T-helper 22 cell (primary cell): ENCODE measurements at places on chromosomes 6 and 20.

GRCh38 chr6:106113256-106113959 is 27.3 kb downstream of the PRDM1 start:
- DNase-seq = no peak

DNA sequence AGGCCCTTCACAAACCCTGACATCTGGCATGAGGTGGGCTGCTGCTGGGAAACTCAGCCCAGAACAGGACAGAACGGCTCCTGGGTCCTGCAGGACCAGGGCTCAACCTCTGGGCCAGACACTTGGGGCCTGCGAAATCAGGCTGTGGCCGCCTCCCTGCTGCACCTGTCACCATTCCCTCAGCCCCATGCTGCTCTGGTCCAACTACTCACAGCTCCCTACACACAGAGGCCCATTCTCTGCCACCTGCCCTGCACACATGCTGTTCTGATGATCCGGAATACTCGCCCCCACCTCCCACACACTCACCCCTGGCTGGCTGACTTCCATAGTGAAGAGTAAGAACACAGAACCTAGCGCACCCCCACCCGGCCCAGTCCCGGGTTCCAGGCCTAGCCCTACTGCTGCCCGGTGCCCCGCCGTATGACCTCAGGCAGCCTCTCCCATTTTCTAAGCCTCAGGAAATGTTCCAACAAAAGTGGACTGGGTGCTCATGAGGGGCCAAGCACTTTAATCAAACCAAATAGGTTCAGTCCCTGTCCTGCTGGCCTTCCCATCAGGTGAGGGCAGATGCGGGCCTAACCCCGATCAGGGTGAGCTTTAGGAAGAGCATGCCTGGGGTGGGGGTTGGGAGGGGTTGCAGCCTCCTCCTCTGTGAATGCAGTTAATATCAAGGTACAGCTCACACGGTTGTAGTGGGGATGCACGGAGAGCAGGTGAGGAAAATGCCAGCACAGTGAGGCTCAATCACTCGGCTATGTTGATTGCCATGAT is 3.9 kb downstream of the PEDS1 start:
- DNase-seq = no peak

- DNase-seq = no peak
Measured at GRCh38 chr6:61755739-61756138, 530.3 kb downstream of the KHDRBS2 start.

DNA sequence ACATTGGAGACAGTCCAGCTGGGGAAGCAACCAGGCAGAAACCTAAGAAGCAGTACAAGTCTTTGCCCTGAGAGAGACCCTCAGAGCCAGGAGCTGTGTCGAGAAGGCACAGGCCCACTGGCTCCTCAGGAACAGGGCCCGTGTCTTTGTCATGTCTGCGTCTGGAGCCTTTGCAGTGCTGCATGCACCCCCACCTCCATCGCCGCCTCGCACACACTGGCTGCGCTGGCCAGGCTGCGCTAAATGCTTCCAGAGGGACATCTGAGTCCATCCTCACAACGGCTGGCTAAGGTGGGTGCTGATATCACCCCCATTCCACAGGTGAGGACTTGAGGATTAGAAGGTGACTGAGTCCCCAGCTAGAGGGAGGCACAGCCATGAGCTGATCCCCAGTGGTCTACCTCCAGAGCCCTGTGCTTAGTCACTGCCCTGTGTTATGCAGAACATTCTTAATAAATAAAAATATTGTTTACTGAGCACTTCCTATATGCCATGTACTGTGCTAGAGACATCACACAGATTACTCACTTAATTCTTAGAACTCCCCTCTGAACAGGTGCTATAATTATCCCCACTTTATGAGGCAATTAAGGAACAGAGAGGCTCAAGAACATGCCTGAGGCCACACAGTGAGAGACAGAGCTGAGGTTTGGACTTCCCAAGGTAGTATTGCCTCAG is 27.6 kb downstream of the GABRR2 start:
- no peak for DNase-seq

DNA sequence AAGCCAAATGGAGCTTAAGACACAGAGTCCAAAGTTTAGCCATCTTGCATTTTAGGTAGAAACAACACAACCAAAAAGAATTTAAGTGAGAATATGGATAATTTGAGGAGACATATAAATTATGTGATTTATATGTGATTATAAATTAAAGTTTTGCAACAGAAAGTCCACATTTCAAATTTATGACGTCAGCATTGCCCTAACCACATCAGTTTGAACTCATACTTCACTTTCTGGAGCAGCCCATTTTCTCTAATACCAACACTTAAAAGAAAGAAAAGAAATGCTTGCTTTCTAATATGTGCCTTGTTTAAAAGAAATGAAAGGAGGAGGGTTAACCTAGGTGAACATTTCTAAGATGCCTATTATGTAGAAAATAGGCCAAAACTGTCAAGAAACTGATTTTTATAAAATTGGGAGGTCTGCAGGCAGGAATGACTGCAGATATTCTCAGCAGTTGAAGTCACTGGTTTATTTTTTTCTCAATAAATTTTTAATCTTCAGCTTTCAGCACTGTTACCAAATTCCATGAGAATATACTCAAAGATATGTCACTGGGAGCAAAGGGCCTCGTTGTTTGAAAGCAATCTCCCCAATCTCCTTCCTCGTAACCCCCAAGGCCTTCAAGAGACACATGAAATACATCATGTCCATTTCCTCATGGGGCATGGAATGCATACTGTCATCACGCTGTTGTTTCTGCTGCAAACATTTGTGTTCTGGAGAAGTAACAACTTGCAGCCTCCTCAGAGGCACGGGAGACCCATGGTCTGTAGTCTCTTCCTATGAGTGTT is 137.8 kb downstream of the SOD2 start:
- no peak for DNase-seq

DNA sequence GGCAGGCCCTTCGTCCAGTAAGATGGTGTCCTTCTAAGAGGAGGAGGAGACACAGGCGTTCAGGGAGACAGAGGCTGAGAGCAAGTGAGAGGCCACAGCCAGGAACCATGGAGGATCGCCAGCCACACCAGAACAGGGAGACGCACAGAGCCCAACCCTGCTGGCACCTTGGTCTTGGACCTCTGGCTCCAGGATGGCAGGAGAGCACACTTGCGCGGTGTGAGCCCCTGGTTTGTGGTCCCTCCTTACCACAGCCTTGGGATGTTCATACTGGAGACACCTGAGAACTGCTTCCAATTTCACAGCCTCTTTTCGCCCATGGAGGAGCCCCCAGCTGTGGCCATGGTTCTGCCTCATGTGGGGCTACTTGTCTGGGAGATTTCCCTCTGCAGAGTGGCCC is 222.4 kb downstream of the DLL1 start:
- DNase-seq = no peak

DNA sequence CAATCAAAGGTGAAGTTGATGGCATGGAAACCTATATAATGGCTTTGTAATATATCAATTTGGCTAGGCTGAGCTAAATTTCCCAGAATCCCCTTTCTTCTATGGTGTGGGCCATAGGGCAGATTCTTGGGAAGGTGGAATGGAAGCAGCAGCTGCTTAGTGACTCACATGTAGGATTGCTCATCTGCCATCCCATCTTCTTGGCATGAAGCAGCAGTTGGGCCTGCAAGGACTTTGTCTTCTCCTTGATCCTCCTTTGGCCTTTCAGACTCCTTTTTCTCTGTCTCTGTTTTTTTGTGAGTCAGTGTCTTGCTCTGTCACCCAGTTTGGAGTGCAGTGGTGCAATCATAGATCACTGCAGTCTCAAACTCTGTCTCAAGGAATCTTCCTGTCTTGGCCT is 52.6 kb upstream of the CEP162 start:
- DNase-seq = no peak

- no peak for DNase-seq
Measured at GRCh38 chr6:108489699-108490098, 71.0 kb upstream of the FOXO3 start.

- DNase-seq = no peak
Measured at GRCh38 chr20:16368645-16369292, 204.5 kb downstream of the KIF16B start.

DNA sequence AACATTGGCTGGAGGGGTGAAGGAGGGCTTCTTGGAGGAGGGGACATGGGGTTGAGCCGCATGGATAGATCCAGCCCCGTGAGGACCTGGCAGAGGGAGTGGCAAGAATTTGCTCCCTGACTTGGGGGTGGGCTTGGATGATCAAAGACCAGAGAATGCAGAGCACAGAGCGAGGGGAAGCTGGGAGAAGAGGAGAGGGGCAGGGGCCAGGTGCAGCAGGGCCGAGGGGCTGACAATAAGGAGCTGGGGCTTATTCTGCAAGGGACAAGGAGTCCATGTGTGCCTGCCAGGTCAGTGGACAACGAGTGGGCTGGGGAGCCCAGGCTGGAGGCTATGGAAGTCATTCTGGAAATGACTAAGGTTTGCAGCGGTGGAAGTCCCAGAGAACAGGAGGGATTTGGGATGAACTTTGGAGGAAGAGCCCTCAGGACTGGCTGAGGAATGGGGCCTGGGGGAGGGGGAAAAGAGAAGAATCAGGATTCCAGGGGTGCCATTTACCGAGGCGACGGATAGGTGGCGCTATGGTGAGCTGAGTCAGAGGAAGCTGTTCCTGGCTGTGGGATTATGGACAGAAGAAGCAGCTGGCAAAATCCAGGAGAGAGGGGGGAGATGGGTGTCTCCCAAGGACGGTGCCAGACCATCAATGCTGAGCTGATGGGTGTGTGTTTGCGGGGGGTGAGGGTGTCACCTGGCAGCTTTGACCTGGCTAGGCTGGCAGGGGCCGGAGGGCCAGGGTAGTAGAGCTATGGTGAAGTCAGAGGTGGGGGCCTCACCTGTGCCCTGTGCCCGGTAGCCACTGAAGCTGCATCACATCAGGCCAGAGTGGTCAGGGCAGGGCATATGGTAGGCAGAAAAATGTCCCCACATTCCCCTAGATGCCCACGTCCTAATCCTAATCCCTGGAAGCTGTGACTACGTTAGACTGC is 7.8 kb downstream of the KCNG1 start:
- no peak for DNase-seq

DNA sequence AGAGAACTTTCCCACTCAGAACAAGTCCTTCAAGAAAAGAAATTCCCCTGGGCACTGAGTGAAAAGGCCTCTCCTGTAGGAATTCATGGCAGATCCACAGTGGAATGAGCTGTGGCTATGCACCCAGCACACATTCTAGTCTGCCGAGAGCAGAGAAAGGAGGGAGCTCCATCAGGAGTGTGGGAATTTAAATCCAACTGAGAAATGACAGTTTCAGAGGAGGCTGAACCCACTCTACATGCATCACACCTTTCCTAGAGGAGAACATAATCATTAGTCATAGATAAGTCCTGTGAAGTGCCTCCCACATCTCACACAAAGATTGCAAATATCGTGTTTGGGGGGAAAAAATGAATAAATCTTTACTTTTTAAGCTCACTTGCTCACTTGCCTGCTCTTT is 530.2 kb upstream of the HTR1E start:
- DNase-seq = no peak

DNA sequence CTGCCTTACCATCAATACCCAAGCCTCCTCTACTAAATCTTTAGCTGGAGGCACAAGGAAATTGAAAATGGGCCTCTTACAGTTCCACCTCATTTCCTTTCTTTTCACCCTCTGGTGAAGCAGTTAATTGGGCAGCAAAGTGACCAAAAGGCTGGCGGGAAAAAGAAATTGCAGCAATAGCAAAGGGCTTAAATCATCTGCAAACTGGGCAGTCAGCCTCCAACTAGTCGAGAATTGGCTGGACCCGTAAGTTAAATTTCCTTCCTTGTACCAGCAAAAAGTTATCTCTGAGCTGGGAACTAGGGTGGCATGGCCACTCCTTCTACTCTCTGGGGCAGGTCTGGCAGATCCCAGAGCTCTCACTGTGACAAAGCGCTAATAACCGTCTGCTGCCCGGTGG is 33.5 kb downstream of the GHRH start:
- no peak for DNase-seq

- no peak for DNase-seq
Measured at GRCh38 chr6:147528511-147529145, 20.1 kb downstream of the SAMD5 start.

DNA sequence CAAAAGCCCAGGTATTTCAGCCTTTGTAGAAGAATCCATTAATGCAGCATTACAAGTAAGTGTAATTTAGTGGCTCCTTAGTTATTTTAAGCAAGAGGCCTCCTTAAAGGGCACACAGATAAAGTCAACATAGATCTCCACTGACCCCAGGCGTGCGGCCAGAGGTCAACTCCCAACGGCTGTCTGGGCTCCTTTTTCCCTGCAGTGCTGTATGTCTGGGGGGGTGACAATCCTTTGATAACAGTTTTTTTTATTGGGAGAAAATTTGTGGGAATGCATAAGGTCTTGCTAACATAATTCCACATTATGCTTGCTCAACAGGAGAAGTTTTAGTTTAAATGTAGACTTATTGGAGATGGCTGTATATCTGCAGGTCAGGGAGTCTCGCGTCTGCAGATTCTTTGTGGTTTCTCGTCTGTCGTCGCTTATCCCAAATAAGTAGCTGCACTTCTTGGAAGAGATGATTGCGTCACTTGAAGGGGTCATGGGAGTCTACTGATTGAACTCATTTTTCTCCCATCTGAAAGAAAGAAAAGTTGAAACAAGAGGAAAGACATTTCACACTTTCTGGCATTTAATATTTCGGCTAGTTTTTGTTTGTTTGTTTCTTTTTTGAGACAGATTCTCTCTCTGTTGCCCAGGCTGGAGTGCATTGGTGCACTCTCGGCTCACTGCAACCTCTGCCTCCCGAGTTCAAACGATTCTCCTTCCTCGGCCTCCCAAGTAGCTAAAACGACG is 151.7 kb upstream of the AKAP12 start:
- DNase-seq = no peak

GRCh38 chr20:39310363-39310995 is 348.3 kb downstream of the DHX35 start:
- DNase-seq = no peak

DNA sequence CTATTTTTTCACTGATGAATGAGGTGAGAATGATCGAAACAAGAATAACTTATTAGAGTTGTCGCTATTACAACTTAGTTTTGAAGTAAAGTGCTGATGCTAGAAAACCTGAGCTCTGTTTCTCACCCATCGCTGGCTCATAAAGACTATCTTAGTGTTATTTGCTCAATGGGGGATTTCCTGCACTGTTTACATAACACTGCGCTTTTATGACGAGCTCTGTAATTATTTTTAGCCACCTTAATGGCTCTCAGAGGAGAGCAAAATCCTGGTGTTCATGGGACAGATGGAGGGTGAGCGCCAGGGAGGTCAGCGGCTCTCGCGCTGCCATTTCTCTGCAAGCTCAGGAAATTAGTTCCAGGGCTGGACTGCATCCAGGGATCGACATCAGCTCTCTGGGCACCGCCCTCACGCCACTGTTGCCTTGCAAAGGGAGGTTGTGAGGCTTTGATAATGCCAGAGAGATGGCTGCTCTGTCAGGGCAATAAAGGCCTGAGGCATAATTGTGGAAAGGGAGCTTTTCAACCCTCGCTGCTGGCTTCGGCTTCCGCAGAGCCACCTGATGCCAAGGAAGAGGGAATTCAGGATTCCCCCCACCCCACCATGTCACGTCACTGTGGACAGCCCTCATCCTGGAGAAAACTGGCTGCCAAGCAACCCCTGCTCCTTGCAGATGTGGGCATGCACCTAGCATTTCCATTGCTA is 72.0 kb downstream of the DACT2 start:
- no peak for DNase-seq

GRCh38 chr6:15734118-15734897 is 71.5 kb upstream of the DTNBP1 start:
- no peak for DNase-seq

GRCh38 chr6:137044366-137045221 is at the start of gene IL20RA:
TSS of gene IL20RA (minus strand) at chr6:137044965. CDS start at chr6:137044728, 237 bp downstream.
- no peak for DNase-seq
